ENCODE measurements at places on chromosomes 5 and 9.

DNA sequence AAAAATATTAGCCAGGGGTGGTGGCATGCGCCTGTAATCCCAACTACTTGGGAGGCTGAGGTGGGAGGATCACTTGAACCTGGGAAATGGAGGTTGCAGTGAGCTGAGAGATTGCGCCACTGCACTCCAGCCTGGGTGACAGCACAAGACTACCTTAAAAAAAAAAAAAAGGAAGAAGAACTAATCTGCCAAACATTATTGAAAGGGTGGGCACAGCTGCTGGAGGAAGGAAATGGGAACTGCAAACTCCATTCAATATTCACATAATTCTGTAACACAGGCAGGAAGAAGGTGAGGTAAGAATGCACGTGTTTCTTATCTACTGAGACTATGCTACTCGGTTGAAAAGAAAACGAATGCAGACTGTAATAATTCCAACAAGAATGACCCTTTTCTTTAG lies 121.1 kb upstream of the GNA14 start:
- DNase-seq: no peak

GRCh38 chr5:75558981-75559632 lies 47.4 kb downstream of the POLK start:
- DNase-seq: no peak

GRCh38 chr5:149223081-149223848 lies 48.4 kb upstream of the AFAP1L1 start:
- DNase-seq: no peak

- no peak for DNase-seq
Measured at GRCh38 chr9:121607434-121608167, 43.8 kb upstream of the DAB2IP start.

- no peak for DNase-seq
Measured at GRCh38 chr9:71128796-71129195, 7.4 kb upstream of the TRPM3 start.

GRCh38 chr5:25544652-25545249 lies 900.0 kb upstream of the CDH10 start:
- DNase-seq: no peak
